Inflammatory macrophage treated with lipopolysaccharide for 1 hour (primary cell): ENCODE measurements at places on chromosomes 3 and 15.

GRCh38 chr15:67413770-67414390, 107.1 kb upstream of the C15orf61 start:
- DNase-seq = no peak

GRCh38 chr3:188826574-188826973, 345.2 kb upstream of the TPRG1 start:
- DNase-seq = no peak

- DNase-seq = no peak
Observed at GRCh38 chr3:169659096-169659819, 4.3 kb downstream of the MECOM start.

DNA sequence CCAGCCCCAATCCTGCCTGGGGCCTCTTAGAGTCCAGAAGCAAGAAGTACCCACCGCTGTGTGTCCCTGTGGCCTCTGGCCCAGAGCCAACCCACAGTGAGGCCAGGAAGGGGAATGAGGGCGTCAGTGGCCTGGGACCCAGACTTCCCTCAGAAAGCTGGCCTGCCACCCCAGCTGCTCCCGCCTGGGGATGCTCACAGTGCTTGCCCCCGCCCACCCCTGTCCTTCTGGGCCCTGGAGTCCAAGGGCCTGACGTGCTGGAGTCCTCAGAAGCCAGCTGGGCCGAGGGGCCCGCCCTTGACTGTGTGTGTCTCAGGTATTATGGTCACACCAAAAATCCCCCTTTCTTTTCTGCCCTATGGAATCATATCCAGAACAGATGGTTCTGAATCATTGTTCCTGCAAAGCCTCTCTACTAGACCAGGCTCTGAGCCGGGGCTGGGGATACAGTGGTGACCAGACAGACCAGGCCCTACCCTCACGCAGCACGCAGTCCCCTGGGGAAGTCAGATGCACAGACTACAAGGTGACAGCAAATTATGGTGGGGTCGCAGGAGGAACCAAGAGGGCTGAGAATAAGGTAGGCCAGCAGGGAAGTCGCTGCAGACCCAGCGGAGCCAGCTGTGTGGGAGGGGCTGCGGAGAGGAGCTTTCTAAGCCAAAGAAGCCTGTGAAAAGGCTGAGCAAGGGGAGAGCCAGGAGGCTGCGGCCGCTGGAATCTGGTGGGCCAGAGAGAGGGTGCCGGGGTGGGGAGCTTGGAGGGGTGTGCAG, 99.1 kb downstream of the VGLL4 start:
- DNase-seq = no peak

DNA sequence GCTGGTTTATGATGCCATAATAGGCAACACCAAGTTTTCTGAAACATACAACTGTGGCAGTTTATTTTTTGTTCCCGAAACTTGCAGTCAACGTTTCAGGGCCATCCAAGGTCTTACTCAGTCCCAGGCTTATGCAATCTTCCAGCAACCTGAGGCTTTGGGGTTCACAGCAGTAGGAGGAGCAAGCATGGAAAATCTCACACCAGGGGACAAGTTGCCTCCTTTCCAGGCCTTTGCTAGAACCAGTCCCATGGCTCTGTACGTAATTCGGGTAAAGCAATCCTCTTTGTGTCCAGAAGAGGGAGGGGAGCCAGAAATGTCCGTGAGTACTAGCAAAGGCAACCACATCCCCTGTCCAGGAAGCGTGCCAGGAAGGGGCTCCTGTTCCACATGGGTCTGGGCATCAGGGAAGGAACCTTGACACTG, 4.7 kb upstream of the FAM240A start:
- DNase-seq = no peak

DNA sequence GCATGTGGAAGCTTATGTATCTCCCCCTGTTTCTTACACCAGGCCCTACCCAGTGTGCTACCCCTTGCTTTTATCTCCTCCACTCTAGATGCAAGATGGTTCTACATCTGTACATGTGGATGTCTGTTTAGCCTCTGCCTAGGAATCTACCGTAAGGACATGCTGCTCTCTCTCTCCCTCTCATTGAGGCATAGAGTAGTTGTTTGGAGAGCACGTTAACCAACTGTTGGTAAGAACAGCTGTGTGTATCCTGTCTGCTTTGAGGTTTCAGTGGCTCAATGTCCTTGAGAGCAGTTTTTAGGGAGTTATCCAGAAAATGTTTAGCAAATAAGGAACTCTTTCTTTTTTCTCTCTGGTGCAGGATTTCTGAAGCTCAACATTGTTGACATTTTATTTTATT, 152.8 kb downstream of the DNAJB8 start:
- no peak for DNase-seq

GRCh38 chr15:58793862-58794261, 22.8 kb downstream of the MINDY2 start:
- DNase-seq = no peak

DNA sequence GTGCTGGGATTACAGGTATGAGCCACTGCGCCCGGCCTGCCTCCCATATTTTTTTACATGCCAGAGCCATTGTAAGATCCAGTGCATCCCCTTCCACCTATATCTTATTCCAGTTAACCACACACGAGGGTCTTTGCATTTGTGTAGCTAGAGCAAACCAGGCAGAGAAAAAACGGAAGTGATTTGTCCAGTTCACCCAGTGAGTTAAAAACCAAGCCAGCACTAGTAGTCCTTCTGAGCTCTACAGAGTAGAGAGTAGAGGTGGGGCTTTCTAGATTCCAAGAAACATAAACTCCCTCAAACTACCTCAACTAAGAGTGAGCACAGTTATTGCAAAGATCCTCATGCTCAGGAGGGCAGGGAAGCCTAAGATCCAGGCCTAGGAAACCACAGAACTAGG, 34.7 kb downstream of the TMEM158 start:
- DNase-seq = no peak

- DNase-seq = peak; percentile 59
Observed at GRCh38 chr3:18593231-18593630, 168.1 kb upstream of the SATB1 start.

DNA sequence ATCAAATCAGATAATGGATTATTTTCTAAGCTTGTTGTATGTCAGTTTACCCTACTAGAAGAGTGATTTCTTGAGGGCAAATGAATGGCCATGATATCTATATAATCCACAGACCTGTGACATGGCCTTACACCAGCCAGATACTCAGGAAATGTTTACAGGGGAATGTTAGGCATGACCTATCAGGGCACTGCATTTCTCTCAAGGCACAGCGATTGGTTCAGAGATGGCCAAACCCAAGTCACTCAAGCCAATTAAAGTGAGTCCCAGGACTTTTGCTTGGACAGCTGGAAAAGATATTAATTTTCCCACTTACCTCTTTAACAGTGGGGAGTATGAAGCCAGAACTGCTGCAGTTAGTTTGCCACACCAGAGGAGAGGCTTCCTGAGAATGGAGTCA, 28.7 kb upstream of the GATA2 start:
- no peak for DNase-seq

GRCh38 chr3:197242784-197243432, 55.5 kb downstream of the DLG1 start:
- DNase-seq = no peak

DNA sequence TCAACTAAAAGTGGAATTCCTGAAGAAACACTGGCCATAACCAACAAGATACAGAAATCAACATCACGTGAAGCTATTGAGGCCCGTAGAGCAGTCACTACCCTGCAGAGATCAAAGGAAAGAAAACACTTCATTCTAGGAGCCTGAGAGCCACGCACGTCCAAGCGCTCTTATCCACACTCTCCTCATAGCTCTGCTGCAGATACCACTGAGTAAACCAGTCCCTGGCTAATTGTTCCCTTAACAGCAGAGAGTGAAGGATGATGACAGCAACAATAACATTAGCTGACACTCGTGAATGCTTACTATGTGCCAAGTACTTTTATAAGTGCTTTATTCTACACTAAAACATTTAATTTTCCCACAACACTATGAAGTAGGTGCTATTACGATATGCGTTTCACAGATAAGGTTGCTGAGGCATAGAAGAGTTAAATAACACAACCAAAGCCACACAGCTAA, 271.0 kb upstream of the GADL1 start:
- no peak for DNase-seq

DNA sequence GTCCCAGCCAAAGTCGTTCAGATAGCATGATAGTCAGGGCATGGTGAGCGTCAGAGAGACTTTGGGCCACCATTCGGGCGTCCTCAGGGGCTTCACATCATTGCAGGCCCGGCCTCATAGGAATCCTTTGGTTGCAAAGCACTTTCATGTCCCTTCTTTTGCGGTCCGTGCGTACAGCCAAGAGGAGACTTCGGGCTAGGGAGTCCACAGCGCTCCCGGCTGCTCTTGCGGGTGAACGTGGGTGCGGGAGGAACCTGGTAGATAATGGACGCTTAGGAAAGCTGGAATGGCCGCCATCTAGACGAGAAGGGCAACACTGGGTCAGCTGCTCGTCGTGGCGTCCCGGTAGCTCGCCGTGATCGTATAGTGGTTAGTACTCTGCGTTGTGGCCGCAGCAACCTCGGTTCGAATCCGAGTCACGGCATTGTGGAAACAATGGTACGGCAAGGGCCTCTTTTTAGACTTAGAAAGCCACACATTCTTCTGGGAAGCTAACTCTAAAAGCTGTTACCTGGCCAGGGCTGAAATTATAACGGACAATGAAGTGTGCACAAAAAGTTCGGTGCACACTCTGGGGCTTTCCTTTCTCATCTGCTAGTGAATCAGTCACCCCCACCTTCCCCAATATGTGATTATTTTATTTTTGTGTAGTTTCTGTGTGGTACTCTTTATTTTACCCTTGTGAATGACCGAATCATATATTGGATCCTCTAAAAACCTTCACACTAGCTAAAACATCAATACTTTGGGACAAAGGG, 13.2 kb upstream of the SHF start:
- peak; percentile 66 for DNase-seq

DNA sequence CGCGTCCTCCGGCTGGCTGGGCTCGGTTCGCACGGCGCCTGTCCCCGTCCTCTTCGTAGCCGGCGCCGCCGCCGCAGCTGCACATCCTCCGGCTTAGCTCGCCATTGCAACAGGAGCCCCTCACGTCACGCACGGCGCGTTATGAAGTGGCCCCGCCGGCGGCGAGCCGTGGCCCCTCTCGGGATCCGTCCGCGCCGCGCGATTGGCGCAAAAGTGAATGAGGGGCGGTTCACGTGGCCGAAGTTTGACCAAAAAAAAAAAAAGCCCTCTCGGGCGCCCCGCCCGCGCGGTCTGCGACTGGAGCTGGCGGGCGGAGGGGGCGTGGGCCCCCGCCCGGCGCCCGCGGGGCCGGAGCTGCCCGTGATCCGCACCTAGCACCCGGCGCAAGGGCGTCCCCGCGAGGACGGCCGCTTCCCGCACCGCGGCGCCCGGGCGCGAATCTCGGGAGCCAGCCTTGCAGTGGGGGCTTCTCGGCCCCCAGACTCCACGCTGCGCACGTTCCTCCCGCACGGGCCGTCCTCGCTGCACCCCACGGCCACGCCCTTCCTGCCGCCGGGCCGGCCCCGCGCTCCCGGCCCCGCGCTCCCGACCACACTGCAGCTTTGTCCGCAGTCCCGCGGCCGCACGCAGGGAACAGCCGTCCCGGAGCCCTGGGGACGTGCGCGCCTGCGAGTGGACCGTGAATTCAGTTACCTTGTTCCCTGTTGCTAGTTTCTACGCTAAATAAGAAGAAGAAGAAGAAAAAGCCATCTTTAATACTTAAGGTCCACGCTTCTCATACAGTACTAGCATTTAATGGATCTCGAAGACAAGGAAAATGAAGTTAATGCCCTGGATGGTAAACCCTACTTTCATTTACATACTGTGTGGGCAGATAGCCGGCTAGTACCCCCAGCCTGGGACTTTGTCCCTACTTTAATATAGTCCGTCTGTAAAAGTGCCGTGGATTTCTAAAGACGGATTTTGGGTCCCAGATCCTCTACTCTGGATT, at the start of gene CHSY1:
TSS of gene CHSY1 (minus strand) at position 219 of the 991 bp plus-strand sequence. CDS start 592 bp downstream, outside the sequence.
- DNase-seq = peak; percentile 88
